Left ventricle myocardium inferior (tissue), 1 donor: ENCODE measurements at places on chromosomes 3 and 15.

DNA sequence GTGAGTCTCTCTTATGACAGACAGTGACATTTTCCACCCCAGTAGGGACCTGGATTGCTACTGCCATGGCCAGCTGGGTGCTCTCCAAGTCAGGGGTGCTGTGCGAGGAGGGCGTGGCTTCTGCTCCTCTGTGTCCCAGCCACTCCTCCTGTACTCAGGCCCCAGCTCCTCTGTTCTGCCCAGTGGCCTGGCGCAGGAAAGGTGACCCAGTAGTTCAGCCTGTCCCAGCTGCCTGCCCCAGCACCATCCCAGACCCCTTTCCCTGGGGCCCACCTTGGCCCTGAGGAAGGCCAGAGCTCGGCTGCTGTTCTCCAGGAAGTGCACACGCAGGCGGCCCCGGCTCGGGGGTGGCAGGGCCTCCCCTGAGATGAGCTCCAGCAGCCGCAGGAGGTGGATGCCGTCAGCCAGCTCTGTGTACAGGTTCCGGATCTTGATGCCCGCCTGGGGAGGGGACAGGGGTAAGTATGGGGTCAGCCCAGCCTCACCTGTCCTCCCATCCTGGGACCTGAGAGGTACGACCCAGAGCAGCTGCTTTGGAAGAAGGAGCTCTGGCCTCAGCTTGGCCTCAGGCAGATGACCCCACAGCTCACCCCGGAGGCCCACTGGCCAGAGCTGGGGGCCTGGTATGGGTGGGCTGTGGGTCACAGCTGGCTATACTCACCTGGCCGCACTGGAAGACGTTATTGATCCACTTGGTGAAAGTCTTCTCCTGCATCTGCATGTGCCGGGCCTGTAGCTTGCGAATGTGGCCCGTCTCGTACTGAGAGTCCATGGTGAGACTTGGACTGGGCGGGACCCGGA lies 1.0 kb downstream of the SPTBN5 start:
- DNase-seq = peak; percentile 84
- H3K4me1 ChIP-seq = peaks cover 43% of the 10 kb centered on the region
- peaks cover 8% of the 10 kb centered on the region for H3K36me3 ChIP-seq

DNA sequence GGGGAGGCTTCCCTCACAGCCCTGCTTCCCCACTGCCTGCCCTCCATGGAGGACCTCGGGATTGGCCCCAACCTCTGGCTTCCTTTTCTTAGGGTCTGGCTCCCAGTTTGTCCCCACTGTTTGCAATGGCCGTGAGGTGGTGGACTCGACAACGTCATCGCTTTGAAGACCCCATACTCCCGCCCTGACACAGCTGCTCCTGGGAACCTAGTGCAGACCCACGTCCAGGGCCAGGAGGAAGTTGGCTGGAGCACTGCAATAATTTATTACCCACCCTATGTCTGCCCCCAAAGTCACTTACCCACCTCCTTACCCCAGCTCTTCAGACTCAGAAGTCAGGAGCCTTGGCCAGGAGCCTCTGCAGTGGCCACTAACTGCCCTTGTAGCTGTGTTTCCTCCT lies 11.1 kb downstream of the GRM2 start:
- DNase-seq = no peak
- no peak overlapping the region for H3K27ac ChIP-seq
- no peak overlapping the region for H3K4me3 ChIP-seq
- H3K27me3 ChIP-seq = no peaks in the 10 kb centered on the region
- no peaks in the 10 kb centered on the region for H3K36me3 ChIP-seq

- H3K27ac ChIP-seq = no peak overlapping the region
- DNase-seq = no peak
- no peaks in the 10 kb centered on the region for H3K27me3 ChIP-seq
- H3K4me3 ChIP-seq = no peak overlapping the region
Measured at GRCh38 chr15:27342991-27343390, 372.0 kb downstream of the GABRG3 start.

GRCh38 chr3:74217467-74217866 lies 397.0 kb downstream of the CNTN3 start:
- no peak overlapping the region for H3K27ac ChIP-seq
- no peak overlapping the region for H3K4me3 ChIP-seq
- no peaks in the 10 kb centered on the region for H3K36me3 ChIP-seq
- no peaks in the 10 kb centered on the region for H3K4me1 ChIP-seq
- no peaks in the 10 kb centered on the region for H3K27me3 ChIP-seq

DNA sequence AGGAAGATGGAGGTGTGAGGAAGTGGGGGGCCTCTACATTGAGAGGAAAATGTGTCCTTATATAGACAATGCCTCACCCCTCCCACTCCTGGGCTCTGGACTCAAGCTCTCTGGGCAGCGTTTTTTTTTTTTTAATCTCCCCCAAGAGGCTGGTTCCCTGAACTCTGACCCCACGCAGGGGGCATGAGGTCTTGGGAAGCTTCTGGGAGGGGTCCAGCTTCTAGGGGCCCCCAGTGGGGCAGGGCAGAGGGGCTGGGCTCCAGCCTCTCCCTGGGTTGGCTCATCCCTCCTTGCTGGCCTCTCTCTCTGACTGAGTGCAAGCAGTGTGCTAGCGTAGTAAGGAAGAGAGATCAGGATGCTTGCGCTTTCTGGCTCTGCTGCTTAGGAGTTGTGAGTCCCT lies 101.4 kb upstream of the HACD2 start:
- no peak overlapping the region for H3K4me3 ChIP-seq
- H3K36me3 ChIP-seq = no peaks in the 10 kb centered on the region
- peaks cover 19% of the 10 kb centered on the region for H3K4me1 ChIP-seq
- peak overlapping the region; percentile 19 for H3K27ac ChIP-seq

- no peaks in the 10 kb centered on the region for H3K36me3 ChIP-seq
- no peak overlapping the region for H3K4me3 ChIP-seq
- DNase-seq = no peak
Measured at GRCh38 chr3:189622629-189623028, 8.6 kb upstream of the TP63 start.

DNA sequence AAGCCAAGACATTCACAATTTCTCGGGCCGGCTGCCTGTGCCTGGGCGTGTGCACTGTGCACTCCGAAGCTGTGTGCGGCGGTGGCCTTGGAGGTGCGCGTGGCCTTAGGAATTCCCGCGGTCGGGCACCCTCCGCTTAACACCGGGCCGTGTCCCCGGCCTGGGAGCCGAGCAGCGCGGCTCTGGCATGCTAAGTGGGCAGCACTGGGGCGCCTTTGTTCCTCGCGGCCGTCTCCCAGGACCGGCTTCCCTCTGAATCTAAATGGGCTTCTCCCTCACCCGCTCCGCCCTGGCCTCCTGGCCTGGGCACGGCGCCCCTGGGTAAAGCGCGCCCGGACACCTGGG lies 498 bp upstream of the ARNT2 start:
- peak overlapping the region; percentile 68 for H3K4me3 ChIP-seq
- DNase-seq = peak; percentile 22
- H3K36me3 ChIP-seq = no peaks in the 10 kb centered on the region
- H3K27ac ChIP-seq = peak overlapping the region; percentile 30
- peaks cover 14% of the 10 kb centered on the region for H3K4me1 ChIP-seq

- no peak overlapping the region for H3K27ac ChIP-seq
- no peaks in the 10 kb centered on the region for H3K4me1 ChIP-seq
- no peak for DNase-seq
- peaks cover 14% of the 10 kb centered on the region for H3K27me3 ChIP-seq
Measured at GRCh38 chr3:14393440-14394106, 8.8 kb upstream of the SLC6A6 start.

DNA sequence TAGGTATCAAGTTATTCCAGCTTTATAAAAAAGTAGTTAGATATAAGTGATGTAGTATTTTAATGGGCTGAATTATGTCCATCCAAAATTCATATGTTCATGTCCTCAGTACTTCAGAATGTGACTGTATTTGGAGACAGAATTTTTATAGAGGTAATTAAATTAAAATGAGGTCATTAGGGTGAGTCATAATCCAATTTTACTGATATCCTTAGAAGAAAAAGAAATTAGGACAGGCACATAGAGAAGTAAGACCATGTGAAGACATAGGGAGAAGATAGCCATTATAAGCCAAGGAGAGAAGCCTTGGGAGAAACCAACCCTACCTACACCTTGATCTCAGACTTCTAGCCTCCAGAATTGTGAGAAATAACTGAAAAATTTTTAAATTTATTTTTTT lies 30.3 kb downstream of the RAP2B start:
- no peak overlapping the region for H3K4me3 ChIP-seq
- H3K27me3 ChIP-seq = no peaks in the 10 kb centered on the region
- H3K4me1 ChIP-seq = no peaks in the 10 kb centered on the region
- no peak for DNase-seq
- no peak overlapping the region for H3K27ac ChIP-seq

- H3K4me3 ChIP-seq = no peak overlapping the region
- no peaks in the 10 kb centered on the region for H3K4me1 ChIP-seq
- no peak for DNase-seq
- H3K36me3 ChIP-seq = no peaks in the 10 kb centered on the region
- H3K27me3 ChIP-seq = no peaks in the 10 kb centered on the region
- H3K27ac ChIP-seq = no peak overlapping the region
Measured at GRCh38 chr3:84742915-84743425, 215.8 kb upstream of the CADM2 start.

DNA sequence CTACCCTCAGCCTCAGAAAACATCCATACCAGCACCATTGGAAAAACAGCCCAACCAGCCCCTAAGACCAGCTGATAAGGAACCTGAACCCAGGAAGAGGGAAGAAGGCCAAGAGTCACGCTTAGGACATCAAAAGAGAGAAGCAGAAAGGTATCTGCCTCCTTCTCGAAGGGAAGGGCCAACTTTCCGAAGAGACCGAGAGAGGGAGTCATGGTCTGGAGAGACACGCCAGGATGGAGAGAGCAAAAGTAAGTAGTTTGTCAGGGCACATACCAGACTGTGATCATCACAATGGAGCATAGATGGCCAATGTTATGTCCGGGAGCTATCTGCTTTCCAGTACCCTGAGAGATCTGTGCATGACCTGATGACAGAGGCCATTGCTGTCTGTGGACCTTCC lies 31.0 kb upstream of the RBM5 start:
- H3K4me1 ChIP-seq = no peaks in the 10 kb centered on the region
- H3K27me3 ChIP-seq = no peaks in the 10 kb centered on the region
- DNase-seq = no peak
- H3K4me3 ChIP-seq = no peak overlapping the region

GRCh38 chr15:41848631-41849030 lies 10.0 kb downstream of the PLA2G4B start:
- H3K36me3 ChIP-seq = peaks cover 51% of the 10 kb centered on the region
- no peaks in the 10 kb centered on the region for H3K4me1 ChIP-seq
- H3K27ac ChIP-seq = no peak overlapping the region
- peaks cover 8% of the 10 kb centered on the region for H3K27me3 ChIP-seq

DNA sequence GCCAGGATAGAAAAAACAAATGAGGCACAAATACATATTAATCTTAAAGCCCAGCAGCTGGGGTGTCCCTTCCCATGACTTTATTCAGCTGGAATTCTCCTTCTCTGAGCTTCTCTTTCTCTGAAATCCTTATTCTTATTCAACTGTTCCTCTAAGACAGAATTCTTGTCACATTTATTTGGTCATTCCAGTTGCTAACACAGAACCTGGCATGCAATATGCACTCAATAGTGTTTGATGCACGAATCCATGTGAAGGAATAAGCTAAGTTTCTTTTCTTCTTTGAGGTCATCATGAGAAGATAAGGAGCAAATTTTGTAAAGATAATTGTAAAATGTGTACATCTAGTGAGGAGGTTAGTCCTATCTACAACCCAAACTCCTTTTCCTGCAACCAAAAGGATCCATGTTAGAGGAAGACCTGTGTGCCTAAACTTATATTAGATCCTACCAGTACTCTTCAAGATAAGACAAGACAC lies 154.2 kb upstream of the KCNMB2 start:
- DNase-seq = no peak
- H3K27me3 ChIP-seq = no peaks in the 10 kb centered on the region
- peak overlapping the region; percentile 67 for H3K27ac ChIP-seq
- H3K4me1 ChIP-seq = peaks cover 47% of the 10 kb centered on the region

GRCh38 chr15:36676211-36676610 lies 96.8 kb downstream of the CDIN1 start:
- H3K4me3 ChIP-seq = no peak overlapping the region
- no peaks in the 10 kb centered on the region for H3K27me3 ChIP-seq
- peaks cover 17% of the 10 kb centered on the region for H3K36me3 ChIP-seq

GRCh38 chr15:47383102-47383501 lies 334.2 kb upstream of the SEMA6D start:
- H3K36me3 ChIP-seq = no peaks in the 10 kb centered on the region
- H3K27ac ChIP-seq = no peak overlapping the region
- DNase-seq = no peak
- H3K4me3 ChIP-seq = no peak overlapping the region
- H3K4me1 ChIP-seq = peaks cover 4% of the 10 kb centered on the region

GRCh38 chr3:171772427-171773056 lies 37.7 kb downstream of the PLD1 start:
- H3K27me3 ChIP-seq = no peaks in the 10 kb centered on the region
- no peak for DNase-seq
- H3K36me3 ChIP-seq = no peaks in the 10 kb centered on the region
- H3K4me1 ChIP-seq = peaks cover 38% of the 10 kb centered on the region
- H3K4me3 ChIP-seq = no peak overlapping the region

DNA sequence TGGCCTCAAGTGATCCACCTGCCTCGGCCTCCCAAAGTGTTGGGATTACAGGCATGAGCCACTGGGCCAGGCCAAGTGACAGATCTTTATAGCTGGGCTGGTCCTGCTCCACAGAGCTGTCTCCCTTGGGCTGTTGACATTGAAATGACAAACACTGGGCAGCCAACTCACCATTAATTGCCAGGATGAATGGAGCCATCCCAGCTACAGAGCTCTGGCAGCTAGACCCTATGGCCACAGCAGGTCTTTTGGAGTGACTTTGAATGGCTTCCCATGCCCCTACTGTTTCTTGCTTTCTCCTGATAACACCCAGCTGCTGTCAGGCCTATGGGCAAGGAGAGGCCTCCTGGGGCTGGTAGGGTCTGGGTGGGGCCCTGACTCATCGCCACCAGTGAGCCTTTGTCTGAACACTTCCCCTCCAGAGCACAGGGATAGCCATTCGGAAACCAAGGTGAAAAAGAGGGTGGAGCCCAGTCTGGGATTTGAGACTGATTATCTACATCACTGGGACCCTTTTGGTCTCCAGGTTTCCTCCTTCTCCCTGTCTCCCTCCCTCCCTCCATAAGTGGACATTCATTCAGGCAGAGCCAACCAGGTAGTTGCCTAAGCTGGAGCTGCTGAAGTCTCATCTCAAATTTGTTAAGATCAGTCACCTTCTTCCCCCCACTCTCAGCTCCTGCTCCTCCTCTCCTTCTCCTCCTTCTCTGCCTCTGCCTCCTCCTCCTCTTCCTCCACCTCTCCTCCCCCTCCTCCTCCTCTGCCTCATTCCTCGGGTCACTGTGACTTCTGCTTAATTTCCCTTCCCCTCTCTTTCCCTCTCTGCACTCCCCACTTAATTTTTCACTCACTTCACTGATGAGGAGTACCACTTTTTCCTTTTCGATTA lies 34.0 kb downstream of the BHLHE40 start:
- no peak overlapping the region for H3K4me3 ChIP-seq
- peak overlapping the region; percentile 45 for H3K27ac ChIP-seq
- H3K36me3 ChIP-seq = no peaks in the 10 kb centered on the region
- no peak for DNase-seq
- H3K4me1 ChIP-seq = peaks cover 47% of the 10 kb centered on the region
